ENCODE measurements at places on chromosomes 2 and 18. TPM values are rescaled to one million over a fixed set of nuclear protein-coding genes. Genes with fewer than 3 reads are reported as not detected.

SLC19A3 gene
- total RNA-seq, result 188 TPM

POLR1A gene
- total RNA-seq, result 30.6 TPM

RNF125 gene
- total RNA-seq, result 24.3 TPM

EVA1A gene
- 1.3 TPM for total RNA-seq

ICA1L gene
- total RNA-seq, result 13.4 TPM

SCYGR3 gene
- not detected for total RNA-seq

SH3RF3 gene
- 10.2 TPM for total RNA-seq

ADD2 gene
- 3.8 TPM for total RNA-seq

STAT4 gene
- total RNA-seq, result 4.6 TPM

TNS1 gene
- total RNA-seq, result 325 TPM

CNGA3 gene
- 0.47 TPM for total RNA-seq

ANKRD62 gene
- not detected for total RNA-seq

OTOF gene
- not detected for total RNA-seq

GPR45 gene
- total RNA-seq, result not detected

DHRS9 gene
- total RNA-seq, result 0.74 TPM

PUS10 gene
- total RNA-seq, result 5.2 TPM

RBM44 gene
- total RNA-seq, result 1.3 TPM

TTC32 gene
- total RNA-seq, result 18.1 TPM

MROH2A gene
- not detected for total RNA-seq

CNDP1 gene
- not detected for total RNA-seq

CCDC141 gene
- 5.5 TPM for total RNA-seq

MRO gene
- 3.5 TPM for total RNA-seq

ID2 gene
- total RNA-seq, result 949 TPM

VWC2L gene
- total RNA-seq, result not detected

IL1R1 gene
- 541 TPM for total RNA-seq

SPATA3 gene
- total RNA-seq, result not detected

EVX2 gene
- not detected for total RNA-seq

UGT1A8 gene
- total RNA-seq, result not detected

KCNG2 gene
- 2.4 TPM for total RNA-seq

CDH2 gene
- 0.50 TPM for total RNA-seq

Data from omental fat pad (tissue), 4 donors.